ENCODE measurements at places on chromosomes 1 and 21.

DNA sequence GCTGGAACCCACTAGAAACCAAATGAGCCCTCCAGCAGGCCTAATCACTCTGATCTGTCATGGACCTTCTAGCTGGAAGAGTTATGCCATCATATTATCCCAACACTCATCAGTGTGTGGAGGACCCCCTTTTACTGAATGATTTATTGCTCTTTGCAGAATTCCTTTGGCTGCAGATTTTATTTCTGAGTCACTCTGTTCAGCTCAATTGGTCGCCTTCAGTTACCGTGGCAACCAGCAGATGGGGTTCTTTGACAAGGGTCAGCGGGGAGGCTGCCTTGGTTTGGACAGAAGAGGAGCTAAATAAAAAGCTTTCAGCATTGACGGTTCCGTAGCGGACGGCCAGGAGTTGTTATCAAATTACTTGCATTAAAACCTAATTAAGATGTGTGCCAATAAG lies 220.1 kb downstream of the SDCCAG8 start:
- no peak for DNase-seq

DNA sequence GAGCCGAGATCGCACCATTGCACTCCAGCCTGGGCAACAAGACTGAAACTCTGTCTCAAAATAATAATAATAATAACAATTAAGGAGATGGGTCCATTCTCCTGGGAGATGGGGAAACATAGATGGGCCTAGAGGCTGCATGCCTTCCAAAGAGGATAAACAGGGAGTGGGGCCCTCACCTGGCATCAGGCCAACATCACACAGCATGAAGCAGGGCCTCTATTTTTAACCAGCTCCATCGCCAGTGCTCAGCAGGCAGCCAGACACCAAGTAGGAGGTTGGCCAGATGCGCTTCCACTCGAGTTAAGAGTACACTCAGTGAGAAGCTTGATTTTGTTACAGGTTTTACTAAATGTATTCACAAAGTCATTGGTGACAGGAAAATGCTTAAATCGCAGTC lies 352.0 kb downstream of the RRAGC start:
- DNase-seq, result no peak

DNA sequence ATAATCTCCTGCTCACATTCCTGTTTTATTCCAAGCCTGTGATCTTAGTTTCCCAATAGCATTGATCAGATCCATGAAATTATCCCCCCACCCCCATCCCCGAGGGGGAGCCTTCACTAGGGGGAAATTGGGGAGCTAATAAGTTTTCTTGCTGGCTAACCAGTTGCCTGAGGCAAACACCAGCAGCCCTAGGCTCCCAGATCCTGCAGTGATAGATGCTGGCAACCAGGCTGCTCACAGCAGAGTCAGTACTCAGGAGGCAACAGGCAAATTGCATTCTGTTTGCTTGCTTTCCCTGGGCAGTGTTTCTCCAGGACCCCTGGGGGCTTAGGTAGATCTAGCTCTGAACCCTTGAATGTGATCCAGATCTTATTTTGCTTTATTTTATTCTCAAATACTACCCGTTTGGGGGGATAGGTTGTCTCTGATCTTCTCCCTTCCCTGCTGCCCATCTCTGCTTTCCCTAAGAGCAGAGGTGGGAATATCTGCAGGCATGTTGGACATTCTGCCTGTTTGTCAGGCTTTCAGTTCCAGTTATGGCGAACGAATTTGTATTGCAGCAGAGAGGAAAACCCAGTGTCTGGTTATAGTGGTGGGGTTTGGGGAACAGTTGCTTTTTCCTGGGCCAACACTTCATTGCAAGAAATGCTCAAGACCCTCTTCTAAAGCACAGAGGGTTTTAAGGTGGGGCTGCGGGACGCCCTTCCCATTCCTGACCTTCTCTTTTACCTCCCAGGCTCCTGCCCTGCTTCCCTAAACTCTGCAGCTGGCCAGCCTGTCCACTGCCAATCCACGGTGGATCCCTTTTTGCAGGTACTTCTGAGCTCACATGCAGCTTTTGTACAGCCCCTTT lies 289.8 kb upstream of the PLXNA2 start:
- DNase-seq, result no peak

- no peak for DNase-seq
Observed at GRCh38 chr1:61851849-61852669, 109.8 kb downstream of the PATJ start.

DNA sequence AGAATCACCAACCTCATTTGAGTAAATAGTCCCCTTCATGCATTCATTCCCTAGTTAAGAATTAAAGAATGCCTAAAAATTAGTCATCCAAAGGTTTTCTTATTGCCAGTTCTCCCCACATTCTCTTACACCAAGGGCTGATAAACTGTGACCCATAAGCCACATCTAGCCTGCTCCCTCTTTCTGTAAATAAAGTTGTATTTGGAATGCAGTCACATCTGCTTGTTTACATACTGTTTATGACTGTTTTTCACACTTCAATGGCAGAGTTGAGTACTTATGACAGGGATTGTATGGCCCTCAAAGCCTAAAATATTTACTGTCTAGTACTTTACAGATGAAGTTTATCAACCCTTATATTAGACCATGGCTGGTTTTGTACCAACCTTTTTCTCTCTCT lies 16.1 kb upstream of the DYRK1A start:
- DNase-seq, result no peak

DNA sequence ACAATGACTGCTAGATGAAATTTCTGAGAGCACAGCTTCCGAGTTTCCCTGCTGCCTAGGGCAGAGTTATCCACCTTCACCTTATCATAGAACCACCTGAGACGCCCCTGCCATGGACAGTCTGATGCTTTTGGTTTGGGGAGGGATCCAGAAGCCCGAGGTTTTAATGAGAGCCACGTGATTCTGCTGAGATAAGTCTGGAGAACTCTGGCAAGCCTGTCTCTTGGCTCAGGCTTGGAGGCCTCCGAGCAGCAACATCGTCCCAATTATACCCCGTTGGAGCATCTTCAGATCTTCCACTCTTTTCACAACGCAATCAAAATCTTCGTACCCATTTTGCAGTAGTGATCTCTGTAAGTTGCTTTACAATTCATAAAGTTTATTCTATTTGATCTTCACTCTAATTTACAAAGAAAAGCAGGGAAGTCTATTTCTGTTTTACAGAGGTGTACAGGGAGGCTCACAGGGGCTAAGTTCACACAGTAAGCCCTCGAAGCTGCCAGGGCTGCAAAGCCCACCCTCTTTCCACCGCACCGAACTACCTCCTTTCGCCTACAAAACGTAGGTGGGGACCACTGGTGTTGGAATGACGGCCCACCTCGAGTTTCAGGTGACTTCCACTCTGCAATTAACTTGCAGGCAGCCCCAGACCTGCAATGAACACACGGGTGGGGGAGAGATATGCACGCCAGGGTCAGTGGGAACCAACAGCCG lies 513 bp upstream of the HHAT start:
- DNase-seq, result no peak

DNA sequence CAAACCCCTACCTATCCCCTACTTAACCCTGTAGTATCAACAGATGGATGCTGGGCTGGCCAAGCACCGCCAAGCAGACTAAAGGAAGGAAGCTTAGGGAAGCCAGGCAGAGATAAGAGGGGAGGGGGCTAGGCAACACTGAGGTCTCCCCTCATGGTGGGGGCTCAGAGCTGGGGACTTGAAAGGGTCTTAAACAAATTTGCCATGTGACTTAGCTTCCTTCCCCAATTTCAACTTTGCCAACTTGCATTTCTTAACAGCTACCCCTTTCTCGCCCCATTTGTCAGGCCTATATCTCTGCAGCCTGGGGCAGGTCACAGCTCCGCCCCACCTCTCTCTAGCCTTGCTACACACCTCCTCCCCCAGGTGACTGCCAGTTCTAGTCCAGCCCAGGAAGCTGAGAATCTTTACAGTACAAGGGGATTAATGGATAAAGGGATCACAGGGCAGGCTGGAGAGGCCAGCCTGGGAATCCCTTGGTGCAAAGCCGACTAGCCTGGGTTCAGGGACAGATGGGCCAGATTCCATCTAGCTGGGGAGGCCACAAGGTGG lies 3.4 kb downstream of the KIF21B start:
- no peak for DNase-seq

GRCh38 chr21:43912910-43913309 lies 47.9 kb downstream of the AGPAT3 start:
- no peak for DNase-seq

DNA sequence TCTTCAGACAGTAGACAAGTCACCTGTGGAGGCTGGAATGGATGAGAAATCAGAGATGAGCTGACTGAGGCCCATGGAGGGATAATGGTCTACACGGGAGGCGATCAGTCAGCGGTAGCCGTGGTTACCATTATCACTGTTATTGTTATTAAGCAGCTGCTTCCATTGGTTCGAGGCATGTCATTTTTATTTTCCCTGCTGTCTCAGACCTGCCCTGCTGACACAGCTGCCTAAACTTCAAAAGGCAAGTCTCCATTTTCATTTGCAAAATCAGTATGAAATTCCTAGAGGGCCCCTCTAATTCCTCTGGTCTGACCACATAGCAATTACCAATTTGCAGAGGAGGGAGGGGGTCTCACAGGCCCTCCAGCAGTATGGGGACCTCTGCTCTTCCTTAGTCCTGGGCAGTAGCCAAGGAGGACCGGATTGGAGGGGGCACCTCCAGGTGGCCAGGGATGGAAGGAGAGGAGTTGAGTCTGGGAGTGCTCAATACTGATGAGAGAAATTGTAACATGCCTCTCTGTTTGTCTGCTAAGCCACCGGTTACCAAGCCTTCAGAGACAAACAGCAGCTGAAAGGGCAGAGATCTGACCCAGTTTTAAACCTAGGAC lies 184.2 kb downstream of the TRABD2B start:
- DNase-seq, result no peak

- no peak for DNase-seq
Observed at GRCh38 chr1:190095596-190095995, 382.1 kb downstream of the BRINP3 start.

GRCh38 chr1:158799689-158800088 lies 18.7 kb upstream of the OR6N2 start:
- DNase-seq, result no peak

GRCh38 chr1:84996846-84997666 lies at the start of gene MCOLN2:
Gene MCOLN2, minus strand, starts transcription at chr1:84997113. Its CDS starts 241 bp downstream, at chr1:84996872.
- no peak for DNase-seq

DNA sequence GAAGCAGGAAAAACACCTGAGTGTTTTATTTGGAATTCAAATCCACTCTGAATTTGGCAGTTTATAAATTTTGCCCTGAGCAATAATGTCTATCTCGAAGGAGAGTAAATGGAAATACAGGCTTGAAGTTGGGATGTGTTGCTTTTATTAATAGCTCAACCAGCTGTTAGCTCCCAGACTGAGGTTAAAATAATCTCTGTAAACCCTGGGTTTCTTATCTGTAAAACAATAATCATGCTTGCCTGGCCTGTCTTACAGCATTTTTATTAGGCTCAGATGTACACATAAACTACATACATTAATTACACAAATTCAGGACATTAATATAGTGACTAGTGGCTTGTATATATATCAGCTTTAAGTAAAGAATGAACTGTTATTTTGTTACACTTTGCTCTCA lies 148.5 kb downstream of the GALNT2 start:
- DNase-seq, result no peak

DNA sequence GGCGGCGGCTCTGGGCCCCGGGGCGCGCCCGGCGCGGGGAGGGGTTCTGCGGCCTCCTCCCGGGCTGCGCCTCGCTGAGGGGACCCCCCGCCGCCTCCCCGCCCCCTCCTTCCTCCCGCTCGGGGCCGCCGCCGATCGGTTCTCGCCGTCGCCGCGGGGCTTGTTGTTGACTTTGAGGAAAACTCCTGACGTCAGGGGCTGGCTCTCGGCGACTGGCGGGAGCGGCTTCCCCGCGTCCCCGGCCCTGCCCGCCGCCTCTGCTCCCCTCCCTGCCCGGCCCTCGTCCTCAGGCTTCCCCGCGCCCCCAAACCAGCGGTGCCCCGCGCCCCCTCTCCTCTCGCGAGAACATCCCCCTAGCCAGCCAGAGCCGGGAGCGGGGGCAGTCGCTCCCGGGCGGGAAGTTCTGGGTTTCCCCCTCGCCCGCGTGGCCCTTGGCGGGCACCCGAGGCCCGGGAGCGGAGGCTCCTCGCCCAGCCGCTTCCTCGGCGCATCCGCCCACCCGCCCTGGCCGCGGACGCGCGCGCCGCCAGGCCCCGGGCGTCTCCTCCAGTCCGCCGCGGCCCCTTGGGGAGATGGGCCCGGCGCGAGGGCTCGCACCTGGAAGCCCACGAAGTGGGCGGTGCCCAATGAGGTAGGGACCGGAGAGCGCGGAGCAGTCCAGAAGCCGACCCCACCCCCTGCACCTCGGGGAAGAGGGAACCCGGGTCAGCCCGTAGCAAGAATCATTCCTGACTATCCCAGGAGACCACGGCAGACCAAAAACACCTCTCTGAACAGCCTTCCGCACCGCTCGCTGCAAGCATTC lies 611 bp upstream of the AKT3 start:
- no peak for DNase-seq

DNA sequence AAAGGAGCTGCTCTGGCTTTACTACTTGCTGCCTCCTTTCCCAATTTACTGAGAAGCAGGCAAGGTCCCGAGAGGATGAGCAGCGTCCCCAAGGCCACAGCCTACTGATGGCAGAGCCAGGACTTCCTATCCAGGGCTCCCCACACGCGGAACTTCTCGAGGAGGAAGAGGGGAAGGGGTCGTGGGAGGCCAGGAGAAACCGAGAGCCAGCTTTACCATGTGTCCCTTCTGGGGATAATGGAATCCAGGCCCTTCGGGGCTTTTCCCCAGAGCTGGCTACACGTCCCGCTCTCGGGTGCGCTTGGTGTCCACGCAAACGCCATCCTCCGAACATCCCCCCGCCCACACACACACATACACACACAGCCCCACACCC lies 4.3 kb upstream of the CCN1 start:
- no peak for DNase-seq

DNA sequence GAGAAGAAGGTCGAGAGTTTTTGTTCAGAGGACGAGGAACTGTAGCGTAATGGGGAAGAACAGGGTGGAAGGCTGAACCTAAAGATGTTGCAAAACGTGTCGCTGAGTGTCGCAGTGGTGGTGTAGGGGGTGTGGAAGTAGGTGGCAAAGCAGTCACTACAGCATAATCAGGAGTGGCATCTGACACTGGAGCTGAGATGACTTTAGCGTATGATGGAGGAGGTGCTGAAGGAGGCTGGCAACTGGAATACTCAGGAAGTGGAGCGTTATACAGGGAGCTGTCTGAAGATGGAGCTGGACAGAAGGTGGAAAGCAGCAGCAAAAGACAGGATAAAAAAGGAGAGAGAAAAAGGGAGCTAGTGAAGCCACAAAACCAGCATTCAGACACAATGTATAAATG lies 89.9 kb upstream of the LBR start:
- no peak for DNase-seq

DNA sequence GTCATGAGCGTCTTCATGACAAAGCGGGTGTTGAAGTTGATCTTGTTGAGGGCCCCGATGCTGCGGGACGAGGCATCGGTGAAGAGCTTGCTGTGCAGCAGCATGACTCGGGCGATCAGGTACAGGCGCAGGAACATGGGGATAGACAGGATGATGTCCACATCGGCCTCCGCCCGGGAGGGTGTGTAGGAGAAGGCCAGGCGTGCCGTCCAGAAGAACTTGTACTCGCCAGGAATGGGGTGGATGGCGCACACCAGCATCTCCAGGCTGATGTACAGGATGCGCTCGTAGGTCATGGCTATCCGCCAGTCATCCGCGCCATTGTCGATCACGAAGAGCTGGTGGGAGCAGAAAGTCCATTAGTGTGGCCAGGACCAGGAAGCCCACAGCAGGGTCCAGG lies 98.0 kb downstream of the KCNN3 start:
- no peak for DNase-seq

GRCh38 chr1:39788758-39789570 lies at the start of gene BMP8B:
Gene BMP8B, minus strand, starts transcription at chr1:39788865. Its CDS starts 380 bp downstream, at chr1:39788485.
- no peak for DNase-seq

All from NCI-H2081 treated with DMSO at 0.1 percent for 48 hours (cell line).